ENCODE measurements at places on chromosomes 7 and 10.

DNA sequence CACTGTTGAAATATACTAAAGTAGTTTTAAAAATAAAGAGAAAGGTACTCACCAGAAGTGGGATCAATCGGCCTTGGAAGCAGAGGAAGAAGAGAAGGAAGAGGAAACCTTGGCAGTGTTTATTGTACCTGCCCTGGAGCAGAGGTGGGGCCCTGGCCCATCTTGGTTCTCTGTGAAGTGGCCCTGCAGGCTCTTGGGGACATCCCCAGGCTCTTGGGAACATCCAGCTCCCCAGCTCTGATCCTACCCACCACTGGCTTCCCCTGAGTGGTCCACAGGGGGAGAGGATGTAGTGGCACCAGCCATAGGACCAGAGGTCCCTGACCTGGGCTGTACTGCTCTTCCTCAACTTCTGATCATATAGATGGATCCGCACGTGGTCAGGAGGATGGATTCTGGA is 22.3 kb upstream of the RET start:
- DNase-seq: no peak

DNA sequence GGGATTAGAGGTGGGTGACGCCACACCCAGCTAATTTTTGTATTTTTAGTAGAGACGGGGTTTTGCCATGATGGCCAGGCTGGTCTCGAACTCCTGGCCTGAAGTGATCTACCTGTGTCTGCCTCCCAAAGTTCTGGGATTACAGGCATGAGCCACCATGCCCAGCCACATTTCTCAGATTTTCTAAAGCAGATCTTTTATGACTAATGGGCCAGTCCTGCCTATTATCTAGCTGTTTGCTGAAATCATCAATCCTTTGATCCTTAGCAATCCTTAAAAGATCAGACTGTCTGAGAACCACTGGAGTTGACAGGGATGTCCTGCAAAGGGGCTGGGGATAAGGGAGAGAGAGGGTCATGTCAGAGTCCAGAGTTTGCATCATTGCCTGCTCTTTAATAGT is 21.2 kb upstream of the ABCA13 start:
- no peak for DNase-seq

DNA sequence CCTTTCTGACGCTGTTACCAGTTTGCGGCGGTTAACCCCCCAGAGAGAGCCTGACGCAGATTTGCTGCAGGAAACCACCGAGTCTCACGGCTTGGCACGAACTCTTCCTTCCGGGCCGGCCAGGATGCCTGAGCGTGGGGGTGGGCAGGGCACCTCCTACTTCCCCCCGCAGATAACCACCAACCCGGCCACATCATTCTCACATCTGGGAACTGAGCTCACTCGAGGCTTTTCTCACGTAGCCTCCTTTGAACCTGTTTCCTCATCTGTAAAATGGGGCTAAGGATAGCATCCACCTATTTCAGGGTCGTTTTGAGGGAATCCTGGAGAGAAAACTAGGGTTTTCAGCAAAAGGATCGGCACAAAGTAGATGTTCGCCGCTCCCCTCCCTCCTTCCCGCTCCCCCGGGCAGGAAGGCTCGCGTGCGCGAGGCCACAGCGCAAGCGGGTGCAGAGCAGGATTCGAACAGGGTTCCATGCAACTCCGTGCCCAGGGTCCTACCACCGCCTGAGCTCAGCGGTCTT is 23.6 kb downstream of the DDIT4 start:
- DNase-seq: peak; percentile 99

DNA sequence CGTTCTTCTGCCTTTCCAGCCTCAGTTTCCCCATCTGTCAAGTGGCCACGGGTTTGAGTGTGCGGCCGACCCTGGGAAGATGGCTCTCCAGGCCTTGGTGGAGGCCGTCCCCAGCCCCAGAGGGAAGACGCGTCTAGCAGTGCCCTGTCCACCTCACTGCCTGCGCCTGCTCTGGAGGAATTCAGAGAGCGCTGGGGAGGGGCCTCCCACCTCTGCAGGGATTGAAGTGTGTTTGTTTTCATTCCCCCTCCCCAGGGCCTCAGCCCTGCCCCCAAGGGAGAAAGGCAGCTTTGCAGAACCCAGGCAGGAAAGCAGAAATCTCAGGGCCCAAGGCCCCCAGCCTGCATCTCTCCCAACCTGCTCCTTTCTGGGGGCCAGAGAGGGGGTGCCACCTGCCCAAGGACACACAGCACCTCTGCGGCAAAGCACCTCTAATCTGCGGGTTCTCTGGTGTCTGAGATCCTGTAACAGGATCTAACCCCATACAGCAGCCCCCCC is 91.0 kb downstream of the MICALL2 start:
- DNase-seq: no peak

- DNase-seq: no peak
These were observed 91.4 kb downstream of the ZRANB1 start for GRCh38 chr10:125033146-125033924.

DNA sequence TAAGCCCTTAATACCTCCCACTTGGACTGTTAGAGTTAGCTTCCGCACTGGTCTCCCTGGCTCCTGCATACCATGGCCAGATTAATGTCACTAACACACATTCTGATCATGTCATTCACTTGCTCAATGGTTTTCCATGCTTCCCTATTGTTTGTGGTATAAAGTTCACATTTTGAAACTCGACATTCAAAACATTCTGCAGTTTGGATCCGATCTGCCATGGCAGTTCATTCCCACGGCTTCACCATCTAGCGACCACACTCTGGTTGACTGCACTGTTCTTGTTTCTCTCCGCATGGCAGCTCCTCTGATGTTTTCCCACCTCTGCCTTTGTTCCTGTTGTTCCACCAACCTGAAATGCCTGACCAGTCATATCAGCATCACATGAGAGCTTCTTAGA is 87.4 kb upstream of the WAC start:
- no peak for DNase-seq
